Fibroblast of skin of abdomen (primary cell): ENCODE measurements at places on chromosomes 16 and 17.

- no peak for DNase-seq
These were observed 45.1 kb downstream of the TNFRSF13B start for GRCh38 chr17:16926571-16927451.

DNA sequence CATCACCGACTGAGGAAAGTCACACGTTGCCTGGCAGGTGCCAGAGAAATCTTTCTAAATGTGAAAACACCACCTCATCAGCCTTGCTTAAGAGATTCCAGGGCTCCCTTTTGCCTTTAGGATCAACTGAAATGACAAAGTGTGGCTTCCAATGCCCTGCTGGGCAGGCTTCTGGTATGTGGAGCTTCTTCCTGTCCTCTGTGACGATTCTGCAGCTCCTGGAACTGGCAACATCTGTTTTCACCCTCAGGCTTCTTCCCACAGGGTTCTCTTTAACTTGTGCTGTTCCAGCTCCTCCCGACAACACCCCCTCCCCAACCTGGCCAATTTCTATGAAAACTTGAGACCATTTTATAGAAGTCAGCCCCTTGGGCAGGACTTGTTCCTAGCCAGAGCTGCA is 4.8 kb upstream of the ZDHHC1 start:
- no peak for DNase-seq

DNA sequence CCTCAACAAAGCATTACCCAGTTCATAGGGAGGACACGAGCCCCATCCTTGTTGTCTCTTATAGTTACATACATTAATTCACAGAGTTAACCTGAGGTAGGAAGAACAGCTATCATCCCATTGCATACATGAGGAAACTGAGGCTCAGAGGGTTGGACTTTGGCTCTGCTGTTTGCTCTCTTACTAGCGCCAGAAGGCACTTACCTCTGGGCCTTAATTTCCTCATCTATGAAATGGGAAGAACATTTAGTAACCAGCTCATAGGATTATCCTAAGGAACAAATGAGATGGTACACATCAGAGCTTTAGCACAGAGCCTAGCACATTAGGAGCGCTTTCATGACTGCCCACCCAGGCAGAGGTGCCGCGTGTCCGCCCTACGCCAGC is 27.6 kb downstream of the NEUROD2 start:
- DNase-seq, result no peak

- peak; percentile 69 for DNase-seq
These were observed 31.4 kb upstream of the ADCY7 start for GRCh38 chr16:50234771-50235556.

DNA sequence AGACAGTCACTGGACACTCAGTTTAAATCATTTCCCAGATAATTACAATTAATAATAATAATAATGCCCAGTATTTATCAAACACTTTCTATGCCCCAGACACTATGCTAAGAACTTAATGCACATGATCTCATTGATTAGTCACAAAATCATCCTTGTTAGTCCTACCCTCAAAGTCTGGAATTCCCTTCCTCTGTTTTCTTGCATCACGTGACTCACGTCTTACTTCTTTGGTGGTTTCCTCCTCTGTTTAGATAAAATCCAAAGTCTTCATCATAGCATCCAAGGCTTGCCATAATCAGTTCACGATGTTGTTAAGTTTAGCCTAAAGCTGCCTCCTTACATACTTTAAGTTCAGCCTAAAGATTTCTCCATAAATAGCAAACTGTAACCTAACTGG is 471.9 kb downstream of the PMP22 start:
- peak; percentile 87 for DNase-seq

- peak; percentile 94 for DNase-seq
These were observed 32.8 kb downstream of the DNAH2 start for GRCh38 chr17:7750321-7750821.

- DNase-seq, result no peak
These were observed 5.0 kb upstream of the SPIRE2 start for GRCh38 chr16:89823087-89823823.

DNA sequence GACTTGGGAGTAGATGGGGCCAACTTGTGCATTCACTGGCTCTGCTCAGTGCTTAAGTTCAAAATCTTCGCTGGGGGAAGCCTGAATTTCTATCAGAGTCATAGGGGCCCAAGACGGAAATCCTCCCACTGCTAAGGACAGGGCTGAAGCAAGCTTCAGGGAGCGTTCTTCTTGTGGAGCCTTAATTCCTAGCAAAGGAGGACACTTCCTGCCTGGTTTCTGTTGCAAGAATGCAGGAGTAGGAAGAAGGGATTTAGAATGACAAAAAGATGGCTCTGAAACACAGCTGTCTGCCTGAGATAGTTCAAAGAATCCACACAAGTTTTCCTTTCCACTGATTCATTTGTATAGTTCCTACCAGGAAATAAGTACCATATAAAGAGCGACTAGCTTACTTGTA is 26.4 kb downstream of the PSME3IP1 start:
- DNase-seq, result no peak

DNA sequence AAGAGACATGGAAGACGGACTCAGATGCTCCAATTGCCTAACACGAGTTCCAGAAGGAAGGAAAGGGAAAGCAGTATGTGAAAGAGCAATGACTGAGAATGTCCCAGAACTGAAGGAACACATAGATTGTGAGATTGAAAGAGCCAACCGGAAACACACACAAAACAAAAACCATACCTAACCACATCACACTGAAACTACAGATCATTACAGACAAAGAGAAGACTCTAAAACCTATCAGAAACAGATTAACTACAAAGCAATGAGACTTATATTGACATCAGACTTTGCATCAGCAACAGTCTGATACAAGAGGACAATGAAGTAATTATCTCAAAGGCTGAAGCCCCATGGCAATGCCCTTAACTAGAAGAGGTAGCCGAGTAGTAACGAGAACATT is 45.6 kb upstream of the CLEC18B start:
- DNase-seq, result no peak

- DNase-seq, result no peak
These were observed 245.3 kb downstream of the PARN start for GRCh38 chr16:14384745-14385144.

GRCh38 chr16:80804056-80804525 is 307 bp downstream of the CDYL2 start:
- peak; percentile 72 for DNase-seq

GRCh38 chr17:1769822-1770477 is 8.1 kb downstream of the SERPINF1 start:
- no peak for DNase-seq

DNA sequence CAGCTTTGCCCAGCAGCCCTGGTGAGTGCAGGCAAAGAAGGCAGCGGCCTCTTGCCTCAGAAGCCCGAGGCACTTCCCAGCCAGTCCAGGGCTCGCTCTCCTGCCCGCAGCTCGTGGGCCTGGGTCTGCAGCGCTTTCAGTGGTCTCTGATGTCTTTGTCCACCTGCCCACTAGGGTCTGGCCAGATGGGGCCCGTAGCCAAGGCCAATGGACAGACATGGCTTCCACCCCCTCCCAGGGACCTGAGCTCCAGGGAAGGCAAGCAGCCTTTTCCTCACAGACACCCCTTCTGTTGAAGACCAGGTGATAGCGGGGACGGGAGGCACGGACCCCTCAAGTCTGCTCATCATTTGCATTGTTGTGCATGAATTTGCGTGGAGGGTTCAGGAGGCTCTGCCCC is 33.7 kb upstream of the ZC3H18 start:
- no peak for DNase-seq

- DNase-seq, result no peak
These were observed 169.5 kb downstream of the C16orf78 start for GRCh38 chr16:49542946-49543630.

GRCh38 chr16:84788920-84789391 is 30.8 kb upstream of the CRISPLD2 start:
- peak; percentile 89 for DNase-seq

DNA sequence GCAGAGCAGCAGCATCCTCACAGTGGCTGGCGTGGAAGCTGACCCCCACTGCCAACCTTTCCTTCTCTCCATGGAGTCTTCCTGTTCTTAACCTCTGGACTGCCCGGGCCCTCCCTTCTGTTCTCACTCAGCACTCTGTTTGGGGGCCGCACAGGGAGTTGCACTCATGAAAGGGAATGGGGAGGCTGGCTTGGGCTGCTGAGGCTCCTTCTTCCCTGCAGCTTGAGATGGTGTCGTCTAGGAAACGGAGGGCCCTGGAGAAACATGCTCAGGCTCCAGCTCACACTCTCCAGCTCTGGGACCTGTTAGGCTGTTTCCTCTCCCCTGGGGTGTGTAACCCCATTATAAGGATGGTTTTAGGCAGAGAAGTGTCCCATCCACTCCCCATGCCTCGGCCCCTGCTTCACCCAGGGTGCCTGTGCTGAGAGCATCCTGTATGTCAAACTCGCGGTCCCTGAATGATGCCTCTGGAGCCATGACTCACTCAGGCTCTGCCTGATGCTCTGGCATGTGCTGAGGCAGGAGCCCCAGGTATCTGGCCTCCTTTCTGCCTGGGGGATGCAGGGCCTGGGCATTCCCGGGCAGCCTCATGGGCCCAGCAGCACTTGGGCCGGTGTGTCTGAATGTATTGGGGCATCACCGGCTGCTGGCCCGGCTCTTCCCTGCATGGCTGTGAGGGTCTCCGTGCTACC is 18.9 kb downstream of the TMEM94 start:
- DNase-seq, result no peak

GRCh38 chr16:8869212-8869987 is 594 bp upstream of the CARHSP1 start:
- no peak for DNase-seq

DNA sequence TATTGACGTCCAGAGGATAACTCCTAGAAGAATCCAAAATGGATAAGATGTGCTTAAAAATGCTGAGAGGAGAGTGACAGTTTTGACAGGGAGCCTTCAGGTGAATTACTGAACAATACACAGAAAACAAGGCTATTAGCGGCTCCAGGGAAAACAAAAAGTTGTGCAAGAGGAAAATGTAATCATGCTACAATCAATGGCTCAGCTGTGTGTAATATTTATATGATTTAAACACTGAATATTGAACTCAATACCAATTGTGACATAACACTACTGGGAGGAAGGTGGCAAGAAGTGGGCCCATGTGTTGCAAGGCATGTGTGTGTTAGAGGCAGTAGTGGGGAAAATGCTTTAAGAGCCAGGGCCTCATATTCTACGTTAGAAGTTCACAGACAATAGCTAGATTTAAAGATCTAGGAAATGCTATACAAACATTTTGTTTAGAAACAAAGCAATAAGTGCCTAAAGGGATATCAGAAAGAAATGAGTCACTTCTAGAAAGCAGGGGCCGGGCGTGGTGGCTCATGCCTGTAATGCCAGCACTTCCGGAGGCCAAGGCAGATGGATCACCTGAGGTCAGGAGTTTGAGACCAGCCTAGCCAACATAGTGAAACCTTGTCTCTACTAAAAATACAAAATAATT is 253.2 kb upstream of the IRX5 start:
- no peak for DNase-seq

DNA sequence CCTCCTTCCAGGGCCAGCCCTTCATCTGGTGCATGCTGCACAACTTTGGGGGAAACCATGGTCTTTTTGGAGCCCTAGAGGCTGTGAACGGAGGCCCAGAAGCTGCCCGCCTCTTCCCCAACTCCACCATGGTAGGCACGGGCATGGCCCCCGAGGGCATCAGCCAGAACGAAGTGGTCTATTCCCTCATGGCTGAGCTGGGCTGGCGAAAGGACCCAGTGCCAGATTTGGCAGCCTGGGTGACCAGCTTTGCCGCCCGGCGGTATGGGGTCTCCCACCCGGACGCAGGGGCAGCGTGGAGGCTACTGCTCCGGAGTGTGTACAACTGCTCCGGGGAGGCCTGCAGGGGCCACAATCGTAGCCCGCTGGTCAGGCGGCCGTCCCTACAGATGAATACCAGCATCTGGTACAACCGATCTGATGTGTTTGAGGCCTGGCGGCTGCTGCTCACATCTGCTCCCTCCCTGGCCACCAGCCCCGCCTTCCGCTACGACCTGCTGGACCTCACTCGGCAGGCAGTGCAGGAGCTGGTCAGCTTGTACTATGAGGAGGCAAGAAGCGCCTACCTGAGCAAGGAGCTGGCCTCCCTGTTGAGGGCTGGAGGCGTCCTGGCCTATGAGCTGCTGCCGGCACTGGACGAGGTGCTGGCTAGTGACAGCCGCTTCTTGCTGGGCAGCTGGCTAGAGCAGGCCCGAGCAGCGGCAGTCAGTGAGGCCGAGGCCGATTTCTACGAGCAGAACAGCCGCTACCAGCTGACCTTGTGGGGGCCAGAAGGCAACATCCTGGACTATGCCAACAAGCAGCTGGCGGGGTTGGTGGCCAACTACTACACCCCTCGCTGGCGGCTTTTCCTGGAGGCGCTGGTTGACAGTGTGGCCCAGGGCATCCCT is 7.4 kb downstream of the NAGLU start:
- no peak for DNase-seq

DNA sequence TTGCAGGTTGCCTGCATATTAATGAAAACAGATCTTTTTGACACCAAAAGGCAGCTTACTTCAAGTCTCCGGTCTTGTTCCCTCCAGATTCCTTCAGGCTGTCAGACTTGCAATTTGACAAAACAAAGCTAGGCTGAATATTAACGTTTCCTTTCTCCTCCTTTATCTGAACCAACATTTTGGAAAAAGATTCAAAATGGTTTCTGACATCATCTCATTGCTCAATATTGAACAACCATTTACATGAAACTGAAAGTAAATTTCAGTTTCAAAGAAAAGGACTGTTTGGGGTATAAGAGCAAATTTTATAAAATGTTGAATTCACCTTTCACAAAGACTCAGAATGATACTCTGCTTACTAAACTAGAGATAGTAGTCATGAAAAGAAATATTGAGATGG is 521.8 kb downstream of the KCNJ2 start:
- DNase-seq, result no peak

DNA sequence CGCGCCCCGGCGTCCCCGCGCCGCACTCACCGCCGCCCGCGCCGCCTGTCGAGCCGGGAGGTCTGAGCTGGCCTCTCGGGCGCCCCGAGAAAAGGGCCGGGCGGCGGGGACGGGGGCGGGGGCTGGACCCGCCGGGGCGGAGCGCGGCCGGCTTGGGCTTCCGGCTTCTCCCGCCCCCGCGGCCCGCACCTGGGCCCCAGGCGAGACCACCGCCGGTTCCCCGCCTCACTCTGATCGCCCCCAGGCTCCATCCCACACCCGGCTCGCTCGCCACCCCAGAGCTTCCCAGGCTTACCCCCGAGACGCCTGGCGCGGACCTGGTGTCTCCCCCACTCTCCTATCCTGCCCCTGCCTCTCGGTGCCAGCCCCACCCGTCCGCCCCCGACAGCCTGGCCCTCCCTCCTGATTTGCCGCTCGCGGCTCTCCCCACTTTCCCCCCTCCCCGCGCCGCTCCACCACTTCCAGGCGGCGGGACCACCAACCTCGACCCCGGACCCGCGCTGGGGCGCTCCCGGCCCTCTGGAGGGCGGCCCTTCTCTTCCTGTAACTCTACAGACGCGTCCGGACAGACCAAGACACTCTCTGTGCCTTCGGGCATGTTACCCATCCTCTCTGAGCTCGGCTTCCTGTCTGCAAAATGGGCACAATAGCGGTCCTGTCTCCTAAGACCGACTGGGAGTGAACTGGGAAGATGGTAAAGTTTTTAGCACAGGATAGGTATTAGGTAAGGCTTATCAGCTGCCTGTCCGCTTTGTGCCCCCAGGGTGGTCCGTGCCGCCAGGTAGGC is at the start of gene LITAF:
Gene LITAF, minus strand, starts transcription at position 64 of the 787 bp plus-strand sequence. CDS start 30,189 bp downstream, outside the sequence.
- peak; percentile 56 for DNase-seq

GRCh38 chr16:85274924-85275323 is 162.7 kb upstream of the CIBAR2 start:
- no peak for DNase-seq
